Hematopoietic multipotent progenitor cell treated with erythropoietin and hydrocortisone succinate and interleukin-3 and kit ligand, for 8 days (in vitro differentiated cells): ENCODE measurements at places on chromosomes 1 and 21.

GRCh38 chr1:35270836-35271235 lies 2.3 kb downstream of the ZMYM4 start:
- no peak for DNase-seq

DNA sequence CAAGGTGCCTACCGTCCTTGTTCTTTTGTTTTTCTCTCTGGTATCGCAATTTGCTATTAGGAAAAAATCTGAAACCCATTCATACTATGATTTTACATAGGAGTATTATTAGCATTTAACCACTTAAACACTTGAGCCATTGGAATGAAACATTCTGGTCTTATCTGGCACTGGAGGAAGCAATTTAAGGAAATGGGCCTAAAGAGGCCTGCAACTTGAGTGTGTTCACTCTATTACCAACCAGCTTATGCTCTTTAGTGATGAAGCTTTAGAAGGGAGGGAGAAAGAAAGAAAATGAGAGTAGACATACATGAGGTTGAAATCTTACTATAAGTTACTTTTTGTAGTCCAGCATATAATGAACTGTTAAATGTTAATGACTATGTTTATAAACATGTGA lies 5.7 kb downstream of the GJA5 start:
- DNase-seq, result no peak

DNA sequence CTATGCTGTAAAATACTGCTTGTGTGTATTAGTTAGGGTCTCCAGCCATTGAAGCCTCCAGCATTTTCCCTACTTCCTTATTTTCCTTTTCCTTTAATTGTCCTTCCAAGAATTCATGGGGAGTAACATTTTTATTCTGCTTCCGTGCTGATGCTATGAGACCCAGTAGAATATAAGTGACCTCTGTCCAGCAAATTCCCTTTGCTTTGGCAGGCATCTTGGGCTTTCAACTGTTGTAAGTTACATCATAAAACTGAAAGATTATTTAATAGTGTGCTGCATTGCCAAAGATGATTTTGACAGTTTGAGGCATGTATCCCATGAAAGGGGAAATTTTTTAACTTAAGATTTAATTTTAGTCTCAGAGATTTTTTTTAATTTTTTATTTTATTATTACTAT lies 48.1 kb upstream of the B3GALT2 start:
- no peak for DNase-seq

DNA sequence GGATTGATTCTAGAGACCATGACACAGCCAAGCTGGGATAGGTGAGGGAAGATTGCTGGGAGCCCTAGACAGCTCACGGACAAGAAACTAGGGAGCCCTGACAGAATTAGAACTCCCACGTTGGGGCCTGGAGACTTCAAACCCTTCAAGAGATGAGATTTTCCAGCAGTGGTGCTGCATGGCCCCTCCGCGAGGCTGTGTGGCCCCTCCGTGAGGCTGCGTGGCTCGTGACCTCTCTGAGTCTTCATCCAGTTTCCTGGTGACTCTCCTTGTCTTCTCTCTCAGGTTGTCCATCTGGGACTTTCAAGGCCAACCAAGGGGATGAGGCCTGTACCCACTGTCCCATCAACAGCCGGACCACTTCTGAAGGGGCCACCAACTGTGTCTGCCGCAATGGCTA lies 109.9 kb downstream of the LACTBL1 start:
- no peak for DNase-seq

DNA sequence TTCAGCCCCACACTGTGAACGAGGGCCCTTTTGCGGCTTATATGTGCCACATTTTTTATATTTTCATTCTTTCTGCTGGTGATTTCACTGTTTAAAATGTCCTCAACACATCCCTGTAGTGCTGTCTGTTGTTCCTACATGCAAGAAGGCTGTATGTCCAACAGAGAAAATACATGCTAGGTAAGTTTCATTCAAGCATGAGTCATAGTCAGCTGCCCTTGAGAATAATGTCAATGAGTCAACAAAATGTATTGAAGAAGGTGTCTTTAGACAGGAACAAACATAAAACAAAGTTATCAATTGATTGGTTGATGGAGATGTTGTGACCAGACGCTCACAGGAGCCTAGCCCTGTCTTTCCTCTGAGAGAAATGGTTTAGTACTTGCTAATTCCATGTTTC lies 553.4 kb downstream of the PLPP3 start:
- no peak for DNase-seq

GRCh38 chr1:204513117-204513716 lies 3.0 kb upstream of the MDM4 start:
- no peak for DNase-seq

DNA sequence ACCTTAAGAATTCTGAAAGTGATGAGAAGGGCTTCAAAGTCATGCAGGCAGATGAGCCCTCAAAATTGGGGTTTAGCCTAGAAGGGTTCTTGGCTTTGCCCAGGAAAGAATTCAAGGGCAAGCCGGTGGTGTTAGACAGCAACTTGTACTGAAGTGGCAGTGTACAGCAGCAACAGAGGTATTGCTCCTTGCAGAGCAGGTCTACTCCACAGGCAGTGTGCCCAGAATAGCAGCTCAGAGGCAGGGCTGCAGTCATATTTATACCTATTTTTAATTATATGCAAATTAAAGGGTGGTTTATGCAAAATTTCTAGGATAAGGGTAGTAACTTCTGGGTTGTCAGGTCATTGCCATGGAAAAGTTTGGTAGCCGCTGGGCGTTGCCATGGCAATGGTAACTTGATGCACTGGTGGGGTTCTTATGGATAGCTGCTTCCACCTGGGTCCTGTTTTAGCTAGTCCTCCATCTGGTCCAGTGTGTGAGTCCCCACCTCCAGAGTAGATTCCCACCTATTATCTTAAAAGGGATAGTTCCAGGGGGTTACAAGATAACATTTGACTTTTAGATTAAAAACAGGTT lies 57.9 kb upstream of the CR2 start:
- no peak for DNase-seq

- no peak for DNase-seq
These were observed 33.5 kb downstream of the IQGAP3 start for GRCh38 chr1:156538711-156539440.

- DNase-seq, result no peak
These were observed 19.4 kb downstream of the LGALS8 start for GRCh38 chr1:236543065-236543669.
